Activated naive CD8-positive, alpha-beta T cell treated with anti-CD3 and anti-CD28 coated beads, Interleukin-2, amount 50 U/mL, for 16 hours (primary cell): ENCODE measurements at places on chromosomes 5 and 9.

- DNase-seq: no peak
Measured at GRCh38 chr5:74919487-74919886, 53.3 kb upstream of the FAM169A start.

DNA sequence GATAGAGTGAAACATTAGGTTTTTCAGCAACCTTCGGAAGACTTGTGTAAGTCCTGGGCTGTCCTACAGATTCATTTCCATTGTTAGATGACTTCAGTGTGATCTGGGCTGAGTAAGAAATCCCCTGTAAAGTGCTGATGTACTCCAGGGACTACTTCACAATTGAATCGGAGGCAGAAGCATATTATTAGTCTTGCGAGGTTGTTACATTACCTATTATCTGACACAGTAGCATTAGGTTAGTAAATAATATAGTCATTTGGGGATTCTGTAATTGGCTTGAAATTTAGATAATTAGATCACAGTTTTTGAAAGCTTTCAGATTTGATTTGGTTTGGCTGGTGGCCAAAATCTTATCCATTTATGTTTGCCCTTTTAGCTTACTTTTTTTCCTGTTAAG lies 62.4 kb downstream of the DMRT1 start:
- no peak for DNase-seq

- no peak for DNase-seq
Measured at GRCh38 chr5:157263496-157264090, 2.3 kb upstream of the CYFIP2 start.

- DNase-seq: no peak
Measured at GRCh38 chr9:134373269-134373668, 47.0 kb downstream of the RXRA start.

GRCh38 chr5:173765029-173765644 lies 123.0 kb upstream of the CPEB4 start:
- no peak for DNase-seq

DNA sequence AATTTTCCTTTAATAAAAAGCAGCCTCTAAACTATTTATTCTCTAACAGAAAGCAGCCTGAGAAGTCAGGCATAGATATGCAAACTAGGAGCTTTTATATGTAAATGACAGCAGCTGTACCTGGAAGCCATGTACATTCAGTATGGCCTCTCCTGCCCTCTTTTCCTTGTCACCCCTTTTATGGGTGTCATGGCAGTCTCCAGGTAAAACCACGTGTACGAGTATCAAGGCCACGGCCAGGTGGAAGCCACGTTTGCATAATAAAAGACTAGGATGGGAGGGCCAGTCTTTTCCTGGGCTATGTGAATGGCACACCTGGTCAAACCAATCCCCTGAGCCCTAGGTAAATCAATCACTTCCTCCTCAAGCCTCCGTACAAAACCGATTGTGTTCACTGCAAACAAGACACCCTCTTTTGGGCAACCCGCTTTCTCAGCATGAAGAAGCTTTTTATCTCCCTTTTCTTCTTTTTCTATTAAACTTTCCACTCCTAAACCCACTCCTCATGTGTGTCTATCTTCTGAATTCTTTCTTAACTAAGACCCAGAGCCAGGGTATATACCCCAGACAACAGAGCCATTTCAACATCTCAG lies 419.5 kb upstream of the CTNND2 start:
- DNase-seq: no peak

- DNase-seq: no peak
Measured at GRCh38 chr9:73121375-73121935, 30.2 kb upstream of the ANXA1 start.

GRCh38 chr5:119694284-119694683 lies 64.9 kb downstream of the FAM170A start:
- no peak for DNase-seq

- no peak for DNase-seq
Measured at GRCh38 chr5:130875656-130876055, 289.4 kb downstream of the HINT1 start.

- DNase-seq: peak; percentile 4
Measured at GRCh38 chr9:121634329-121635261, 16.8 kb upstream of the DAB2IP start.
